ENCODE measurements at places on chromosomes 4 and X. TPM values are rescaled to one million over a fixed set of nuclear protein-coding genes. Genes with fewer than 3 reads are reported as not detected.
A peak's percentile ranks its signal among the peaks of the same experiment; 100 is the strongest.

- no peak overlapping the region for H3K4me3 ChIP-seq
- DNase-seq = no peak
- peaks cover 5% of the 10 kb centered on the region for H3K4me1 ChIP-seq
These were observed 27.2 kb upstream of the GPR34 start for GRCh38 chrX:41661366-41662095.

GRCh38 chr4:155535802-155536454, 130.7 kb upstream of the GUCY1A1 start:
- H3K27ac ChIP-seq = no peak overlapping the region
- no peaks in the 10 kb centered on the region for H3K4me1 ChIP-seq
- no peaks in the 10 kb centered on the region for H3K36me3 ChIP-seq
- no peak overlapping the region for H3K4me3 ChIP-seq
- DNase-seq = no peak

- H3K4me1 ChIP-seq = no peaks in the 10 kb centered on the region
- H3K27ac ChIP-seq = no peak overlapping the region
- H3K4me3 ChIP-seq = no peak overlapping the region
These were observed 253.0 kb downstream of the COX7B2 start for GRCh38 chr4:46656071-46656470.

DNA sequence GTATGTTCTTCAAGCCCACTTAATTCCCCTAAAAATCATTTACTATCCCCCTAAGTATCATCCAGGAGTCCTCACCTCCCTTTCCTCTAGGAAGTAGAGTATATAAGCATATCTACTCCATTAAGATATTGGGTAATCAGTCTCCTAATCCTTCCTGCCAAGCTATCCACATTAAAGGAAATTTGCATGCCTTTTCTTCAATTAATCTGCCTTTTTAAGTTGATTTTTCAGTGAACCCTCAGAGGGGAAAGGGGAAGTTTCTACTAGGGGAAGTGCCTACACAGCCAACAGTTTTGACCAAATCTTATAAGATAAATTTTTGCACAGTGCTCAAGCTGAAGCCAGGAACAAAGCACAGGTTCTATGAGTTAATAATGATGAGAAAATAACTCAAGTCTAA, 222.8 kb downstream of the NLGN4X start:
- no peaks in the 10 kb centered on the region for H3K4me1 ChIP-seq
- H3K27ac ChIP-seq = no peak overlapping the region
- no peaks in the 10 kb centered on the region for H3K27me3 ChIP-seq
- no peaks in the 10 kb centered on the region for H3K36me3 ChIP-seq
- DNase-seq = no peak
- H3K4me3 ChIP-seq = no peak overlapping the region

DNA sequence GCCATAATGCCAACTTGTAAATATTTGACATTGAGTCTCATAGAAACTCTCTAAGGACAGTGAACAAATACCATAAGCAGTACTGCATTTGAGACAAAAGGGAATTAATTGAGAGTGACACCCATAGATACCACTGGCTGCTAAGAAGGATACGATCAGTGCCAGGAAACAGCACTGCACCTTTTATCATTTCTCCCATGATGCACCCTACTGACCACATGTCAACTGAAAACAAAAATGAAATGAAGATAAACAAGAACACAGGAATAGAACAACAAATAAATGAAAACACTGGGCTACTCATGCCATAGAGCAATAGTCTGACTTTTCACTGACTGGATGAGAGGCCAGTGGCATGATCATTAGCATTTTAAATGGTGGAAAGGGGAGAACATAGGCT, 270.8 kb downstream of the MAPK10 start:
- no peak overlapping the region for H3K4me3 ChIP-seq
- DNase-seq = no peak
- no peak overlapping the region for H3K27ac ChIP-seq
- H3K36me3 ChIP-seq = no peaks in the 10 kb centered on the region
- H3K4me1 ChIP-seq = no peaks in the 10 kb centered on the region
- H3K27me3 ChIP-seq = peaks cover 3% of the 10 kb centered on the region

DNA sequence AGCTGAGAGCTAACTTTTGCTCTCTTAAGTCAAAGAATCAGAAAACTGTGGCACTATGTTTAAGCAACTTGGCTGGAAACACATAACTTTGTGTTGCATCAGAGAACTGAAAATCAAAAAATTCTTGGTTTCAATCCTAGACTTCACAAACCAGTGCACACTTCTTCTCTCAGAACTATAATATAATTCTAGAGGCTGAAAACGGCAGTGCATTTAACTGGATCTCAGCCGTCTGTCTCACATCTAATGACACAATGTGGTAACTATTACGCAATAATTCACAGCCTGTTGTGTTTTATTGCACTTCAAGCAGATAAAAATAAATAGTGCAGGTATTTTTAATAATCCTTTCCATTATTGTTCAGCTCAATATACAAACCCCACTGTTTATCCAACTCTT, 260.6 kb upstream of the DIAPH2 start:
- H3K4me1 ChIP-seq = no peaks in the 10 kb centered on the region
- H3K27me3 ChIP-seq = no peaks in the 10 kb centered on the region

DNA sequence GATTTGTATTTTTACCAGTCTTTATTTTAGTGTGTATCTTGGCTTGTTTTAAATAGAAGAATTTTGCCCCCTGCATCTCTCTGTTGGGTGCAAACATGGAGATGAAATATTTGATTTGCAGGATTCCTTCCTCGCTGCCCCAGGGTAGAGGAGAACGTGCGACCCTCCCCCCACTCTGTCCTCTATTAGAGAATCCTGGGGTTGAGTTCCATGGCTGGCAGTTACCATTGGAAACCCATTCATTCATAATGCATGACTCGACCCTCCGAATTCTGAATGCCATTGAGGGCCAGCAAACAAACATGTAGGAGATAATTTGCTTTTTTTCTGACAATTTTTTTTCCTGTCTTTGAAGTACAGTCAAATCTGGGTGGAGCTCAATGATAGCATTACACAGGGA, 53.7 kb downstream of the TRIM2 start:
- no peak for DNase-seq
- H3K4me3 ChIP-seq = no peak overlapping the region
- H3K36me3 ChIP-seq = peaks cover 8% of the 10 kb centered on the region
- no peak overlapping the region for H3K27ac ChIP-seq
- no peaks in the 10 kb centered on the region for H3K4me1 ChIP-seq
- peaks cover 9% of the 10 kb centered on the region for H3K27me3 ChIP-seq

GRCh38 chr4:155956461-155956860, 2.8 kb upstream of the CTSO start:
- H3K4me1 ChIP-seq = peaks cover 26% of the 10 kb centered on the region
- H3K36me3 ChIP-seq = no peaks in the 10 kb centered on the region
- peaks cover 34% of the 10 kb centered on the region for H3K27me3 ChIP-seq
- DNase-seq = no peak
- H3K4me3 ChIP-seq = no peak overlapping the region

GRCh38 chr4:99645036-99645435, 12.6 kb downstream of the C4orf54 start:
- peaks cover 2% of the 10 kb centered on the region for H3K4me1 ChIP-seq
- no peak overlapping the region for H3K27ac ChIP-seq
- no peak overlapping the region for H3K4me3 ChIP-seq
- DNase-seq = no peak

GRCh38 chrX:47854474-47854873, 17.8 kb downstream of the ZNF81 start:
- no peaks in the 10 kb centered on the region for H3K27me3 ChIP-seq
- H3K4me3 ChIP-seq = no peak overlapping the region
- H3K36me3 ChIP-seq = peaks cover 3% of the 10 kb centered on the region
- H3K4me1 ChIP-seq = peaks cover 4% of the 10 kb centered on the region

GRCh38 chr4:25356068-25356467, 21.0 kb upstream of the ANAPC4 start:
- no peaks in the 10 kb centered on the region for H3K4me1 ChIP-seq
- no peak overlapping the region for H3K27ac ChIP-seq
- H3K4me3 ChIP-seq = no peak overlapping the region
- DNase-seq = no peak
- peaks cover 5% of the 10 kb centered on the region for H3K36me3 ChIP-seq

GRCh38 chr4:81490403-81491160, 18.9 kb upstream of the RASGEF1B start:
- peak overlapping the region; percentile 75 for H3K27ac ChIP-seq
- H3K4me3 ChIP-seq = peak overlapping the region; percentile 43
- H3K4me1 ChIP-seq = peaks cover 49% of the 10 kb centered on the region
- H3K36me3 ChIP-seq = no peaks in the 10 kb centered on the region

- H3K4me3 ChIP-seq = no peak overlapping the region
- no peak overlapping the region for H3K27ac ChIP-seq
- H3K4me1 ChIP-seq = no peaks in the 10 kb centered on the region
- no peaks in the 10 kb centered on the region for H3K36me3 ChIP-seq
- H3K27me3 ChIP-seq = peaks cover 14% of the 10 kb centered on the region
- DNase-seq = no peak
These were observed 41.1 kb upstream of the PDLIM3 start for GRCh38 chr4:185576314-185576961.

GRCh38 chr4:168655182-168655581, 158.3 kb downstream of the PALLD start:
- H3K4me1 ChIP-seq = no peaks in the 10 kb centered on the region
- peaks cover 14% of the 10 kb centered on the region for H3K27me3 ChIP-seq
- H3K36me3 ChIP-seq = no peaks in the 10 kb centered on the region
- no peak overlapping the region for H3K4me3 ChIP-seq

CD40LG gene
- total RNA-seq = not detected

CT45A5 gene
- total RNA-seq = not detected

BLTP1 gene
- 63.9 TPM for total RNA-seq

IL21 gene
- not detected for total RNA-seq

BEX2 gene
- 30.3 TPM for total RNA-seq

Measured in naive thymus-derived CD8-positive, alpha-beta T cell (primary cell).